ENCODE measurements at places on chromosomes 2 and 18.

DNA sequence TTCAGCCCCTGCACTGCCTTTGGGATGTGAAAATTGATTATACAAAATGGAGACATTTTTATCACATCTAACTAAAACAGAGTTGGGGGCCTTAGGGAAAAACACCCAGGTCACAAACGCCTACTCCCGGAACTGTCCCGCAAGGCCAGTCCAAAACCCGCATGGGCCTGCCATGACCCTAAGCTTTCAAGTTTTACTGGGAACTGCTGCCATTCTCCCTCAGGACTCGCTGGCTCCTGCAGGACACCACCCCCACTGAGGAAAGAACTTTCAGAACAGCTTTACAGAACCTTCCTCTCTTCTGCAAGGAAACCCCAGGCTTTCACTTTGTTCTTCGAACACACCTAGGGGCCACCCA lies 320.4 kb upstream of the HS6ST1 start:
- no peak for DNase-seq

- no peak for DNase-seq
Measured at GRCh38 chr2:29614295-29614830, 307.0 kb downstream of the ALK start.

DNA sequence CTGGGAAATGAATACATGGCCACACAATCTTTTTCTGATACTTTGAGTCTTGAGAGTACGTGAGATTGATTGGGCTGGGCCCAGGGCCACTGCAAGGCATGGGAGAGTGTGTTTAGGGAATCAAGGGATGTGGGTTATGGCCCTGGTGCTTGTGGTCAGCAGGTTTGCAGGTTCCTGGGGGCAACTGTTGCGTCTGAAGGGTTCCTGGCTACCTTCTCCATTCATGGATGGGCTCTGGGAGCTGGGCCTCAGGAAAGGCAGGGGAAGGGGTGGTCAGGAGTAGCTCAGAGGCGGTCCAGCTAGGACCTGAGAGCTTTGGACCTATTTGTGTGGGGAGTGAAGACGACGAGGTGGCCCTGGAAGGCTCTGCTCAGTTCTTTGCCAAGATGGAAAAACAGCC lies 8.4 kb upstream of the ZAP70 start:
- DNase-seq, result no peak

GRCh38 chr2:48508461-48509124 lies 21.4 kb upstream of the STON1 start:
- no peak for DNase-seq

DNA sequence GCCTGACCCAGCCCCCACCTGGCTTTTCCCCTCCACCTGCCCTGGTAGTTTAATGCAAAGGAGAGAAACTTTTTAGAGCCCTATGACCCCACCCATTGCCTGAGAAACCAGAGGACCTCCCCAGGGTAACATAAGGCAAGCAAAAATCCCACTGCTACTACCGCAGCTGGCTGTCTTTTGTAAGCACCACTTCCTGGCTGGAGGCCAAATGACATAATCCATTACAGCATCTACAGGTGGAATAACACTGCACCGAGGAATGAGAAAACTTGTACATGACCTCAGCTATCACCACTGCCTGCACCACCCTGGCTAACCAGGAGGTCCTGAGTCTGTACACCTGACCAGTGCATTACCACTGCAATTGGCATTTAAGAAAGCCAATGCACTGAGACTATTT lies 149.6 kb upstream of the GALNT5 start:
- no peak for DNase-seq

GRCh38 chr2:13745330-13745729 lies 887.2 kb upstream of the LRATD1 start:
- DNase-seq, result no peak

GRCh38 chr2:213290501-213290900 lies 6.2 kb downstream of the SPAG16 start:
- no peak for DNase-seq

GRCh38 chr2:27322301-27322765 lies 564 bp downstream of the MPV17 start:
- peak; percentile 9 for DNase-seq

DNA sequence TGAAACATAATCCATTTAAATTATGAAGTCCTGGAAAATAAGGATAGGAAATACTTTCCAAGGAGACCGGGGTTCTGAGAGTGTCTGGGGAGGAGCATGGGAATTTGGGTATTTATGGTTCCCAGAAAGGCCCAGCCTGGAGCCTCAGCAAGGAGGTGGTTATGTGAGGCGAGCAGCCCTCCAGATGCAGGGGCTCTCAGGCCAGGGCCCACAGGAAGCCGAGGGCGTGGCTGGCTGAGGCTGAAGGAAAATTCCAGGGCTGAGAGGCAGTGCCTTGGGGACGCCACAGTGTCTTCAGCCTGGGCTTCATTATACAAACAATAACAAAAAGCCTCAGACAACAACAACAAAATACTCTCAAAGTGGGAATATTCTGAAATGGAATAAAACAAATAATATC lies 86.9 kb upstream of the SERPINE2 start:
- no peak for DNase-seq

DNA sequence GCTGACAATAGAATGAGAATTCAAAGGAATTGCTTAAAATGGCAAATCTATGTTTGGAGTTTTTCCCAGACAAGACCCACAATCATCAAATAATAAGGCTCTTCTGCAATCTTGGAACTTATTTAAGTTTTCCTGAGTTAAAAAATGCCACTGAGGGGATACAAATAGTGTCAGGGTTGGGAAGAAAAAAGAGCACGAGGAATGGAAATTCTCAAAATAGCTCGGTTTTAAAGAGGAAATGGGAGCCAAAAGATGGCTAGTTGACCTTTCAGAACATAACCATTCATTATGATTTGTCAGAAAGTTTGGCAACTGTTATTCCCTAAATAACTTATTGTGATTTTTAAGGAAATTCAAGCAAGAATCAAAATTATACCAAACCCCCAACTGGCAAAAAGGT lies 127.7 kb downstream of the RAPGEF4 start:
- no peak for DNase-seq

GRCh38 chr2:207041786-207042554 lies 102.7 kb downstream of the CPO start:
- no peak for DNase-seq

DNA sequence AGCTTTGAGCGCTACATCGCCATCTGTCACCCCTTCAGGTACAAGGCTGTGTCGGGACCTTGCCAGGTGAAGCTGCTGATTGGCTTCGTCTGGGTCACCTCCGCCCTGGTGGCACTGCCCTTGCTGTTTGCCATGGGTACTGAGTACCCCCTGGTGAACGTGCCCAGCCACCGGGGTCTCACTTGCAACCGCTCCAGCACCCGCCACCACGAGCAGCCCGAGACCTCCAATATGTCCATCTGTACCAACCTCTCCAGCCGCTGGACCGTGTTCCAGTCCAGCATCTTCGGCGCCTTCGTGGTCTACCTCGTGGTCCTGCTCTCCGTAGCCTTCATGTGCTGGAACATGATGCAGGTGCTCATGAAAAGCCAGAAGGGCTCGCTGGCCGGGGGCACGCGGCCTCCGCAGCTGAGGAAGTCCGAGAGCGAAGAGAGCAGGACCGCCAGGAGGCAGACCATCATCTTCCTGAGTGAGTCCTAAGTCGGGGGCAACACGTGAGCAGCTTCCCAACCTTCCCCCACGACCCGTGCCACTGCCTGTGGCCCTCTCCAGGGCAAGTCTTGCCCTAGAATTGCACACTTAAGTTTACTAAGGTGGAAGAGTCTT lies 928 bp downstream of the GPR39 start:
- DNase-seq, result no peak

DNA sequence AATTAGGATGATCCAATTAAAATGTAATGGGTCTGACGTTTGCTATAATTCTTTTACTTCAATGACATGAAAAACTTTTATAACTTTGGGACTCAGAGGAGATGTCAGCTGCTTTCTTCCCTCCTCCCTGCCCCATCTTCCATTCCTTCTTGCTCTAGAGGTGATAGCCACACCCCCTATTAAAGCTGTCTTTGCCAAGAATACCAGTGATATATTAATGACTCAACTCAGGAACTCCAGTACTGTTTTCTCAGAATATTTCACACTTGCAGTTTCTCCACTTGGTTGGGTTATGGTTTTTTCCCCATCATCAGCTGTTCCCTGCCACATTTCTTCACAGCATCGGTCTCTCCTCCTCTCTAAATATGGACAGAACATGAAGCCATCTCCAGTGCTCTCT lies 184.0 kb downstream of the KCNE4 start:
- DNase-seq, result no peak

DNA sequence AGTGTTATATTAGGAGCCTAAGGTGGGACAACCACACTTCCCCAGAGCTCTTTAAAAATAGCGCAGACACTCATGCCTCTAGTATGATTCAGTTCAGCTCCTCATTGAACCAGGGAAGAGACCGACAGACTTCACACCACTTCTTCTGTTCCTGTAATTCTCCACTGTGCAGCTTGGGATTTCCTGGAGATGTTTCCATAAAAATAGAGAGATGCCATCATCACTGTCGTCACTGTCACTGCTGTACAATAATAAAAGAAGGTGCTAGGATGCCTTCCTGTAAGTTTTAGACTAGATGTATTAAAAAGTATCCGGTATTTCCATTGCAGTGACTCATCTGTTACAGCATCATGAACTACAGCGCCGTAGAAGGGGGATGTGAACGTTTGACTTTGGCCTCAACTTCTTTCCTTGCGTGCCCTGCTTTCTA lies 110.9 kb downstream of the FAM210A start:
- DNase-seq, result no peak

GRCh38 chr2:60643747-60644146 lies 90.3 kb upstream of the BCL11A start:
- no peak for DNase-seq

- peak; percentile 83 for DNase-seq
Measured at GRCh38 chr2:15142069-15142689, 419.0 kb downstream of the NBAS start.

DNA sequence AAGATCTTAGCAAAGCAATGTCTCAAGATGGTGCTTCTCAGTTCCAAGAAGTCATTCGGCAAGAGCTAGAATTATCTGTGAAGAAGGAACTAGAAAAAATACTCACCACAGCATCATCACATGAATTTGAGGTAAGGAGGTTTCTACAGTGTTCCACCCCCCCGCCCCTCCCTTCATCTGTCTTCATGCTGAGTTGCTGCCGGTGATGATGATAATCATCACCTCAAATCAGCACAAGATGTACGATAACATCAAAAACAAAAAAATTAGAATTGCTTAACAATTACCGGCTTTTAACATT lies 14.6 kb downstream of the UGP2 start:
- DNase-seq, result peak; percentile 37

GRCh38 chr2:56109994-56110393 lies 73.8 kb upstream of the CCDC85A start:
- no peak for DNase-seq

DNA sequence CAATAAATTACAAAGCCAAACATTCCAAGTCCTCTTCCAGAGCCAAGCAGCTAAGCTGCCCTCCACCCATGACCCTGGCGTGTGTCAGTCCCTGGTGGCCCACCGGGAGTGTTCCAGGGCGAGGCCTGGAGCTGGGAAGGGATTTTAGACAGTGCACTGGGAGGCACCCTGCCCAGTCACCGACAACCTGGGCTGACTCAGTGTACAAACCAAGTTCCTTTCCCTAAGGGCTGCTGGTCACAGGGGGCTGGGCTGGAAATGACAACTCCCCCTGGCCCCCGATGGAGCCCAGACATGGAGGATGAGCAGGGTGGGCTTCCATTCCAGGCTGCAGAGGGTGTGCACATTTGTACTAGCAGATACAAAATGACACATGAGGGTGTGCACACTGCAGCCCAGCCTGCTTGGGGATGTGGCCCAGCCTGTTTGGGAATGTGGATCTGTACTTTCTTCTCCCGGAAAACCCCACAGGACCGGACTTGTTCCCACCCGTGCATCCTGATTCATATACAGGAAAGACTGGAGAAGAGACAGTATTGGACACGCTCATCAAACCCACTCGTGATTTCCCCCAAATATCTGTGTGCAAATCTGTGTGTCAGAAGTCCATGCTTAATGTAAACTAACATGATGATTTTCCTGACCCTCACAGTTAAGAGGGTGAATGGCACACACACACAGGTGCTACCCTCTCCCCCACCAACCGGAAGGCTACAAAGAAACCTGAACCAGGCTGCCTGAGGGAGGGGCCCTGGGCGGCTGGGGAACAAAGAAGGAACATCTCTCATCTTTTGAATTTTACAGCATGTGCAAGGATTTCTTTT lies 58.9 kb downstream of the NDUFA10 start:
- DNase-seq, result no peak

- no peak for DNase-seq
Measured at GRCh38 chr2:64157792-64158191, 13.6 kb upstream of the PELI1 start.

- DNase-seq, result no peak
Measured at GRCh38 chr2:237341872-237342271, 72.1 kb downstream of the COL6A3 start.

GRCh38 chr2:190780594-190780993 lies 100.0 kb upstream of the GLS start:
- no peak for DNase-seq

- DNase-seq, result no peak
Measured at GRCh38 chr18:78611869-78612268, 367.7 kb upstream of the SALL3 start.

DNA sequence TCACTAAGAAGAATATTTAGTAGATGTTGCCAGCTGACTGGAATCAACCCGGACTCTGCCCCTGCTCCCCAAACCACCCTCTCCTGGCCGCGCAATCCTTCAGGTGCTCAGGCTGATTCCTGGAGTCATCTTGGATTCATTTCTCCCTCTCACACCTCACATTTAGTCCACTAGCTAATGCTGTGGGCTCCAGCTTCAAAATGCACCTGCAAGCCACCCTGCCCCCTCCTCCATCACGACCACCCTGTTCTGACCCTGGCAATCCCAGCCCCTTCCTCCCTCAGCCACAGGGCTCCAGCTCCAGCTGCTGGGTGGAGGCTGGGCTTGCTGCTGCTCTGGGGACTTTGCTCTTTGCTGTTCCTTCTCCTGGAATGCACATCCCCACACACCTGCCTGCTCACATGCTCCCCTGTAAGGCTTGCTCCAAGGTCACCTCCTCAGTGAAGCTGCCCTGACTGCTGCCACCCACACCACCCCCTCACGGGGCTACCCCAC lies 61.3 kb upstream of the SH3RF3 start:
- DNase-seq, result no peak

- no peak for DNase-seq
Measured at GRCh38 chr2:120346026-120346666, at the start of gene INHBB. Gene INHBB (plus strand): TSS chr2:120346136. CDS start chr2:120346189, 53 bp downstream.

DNA sequence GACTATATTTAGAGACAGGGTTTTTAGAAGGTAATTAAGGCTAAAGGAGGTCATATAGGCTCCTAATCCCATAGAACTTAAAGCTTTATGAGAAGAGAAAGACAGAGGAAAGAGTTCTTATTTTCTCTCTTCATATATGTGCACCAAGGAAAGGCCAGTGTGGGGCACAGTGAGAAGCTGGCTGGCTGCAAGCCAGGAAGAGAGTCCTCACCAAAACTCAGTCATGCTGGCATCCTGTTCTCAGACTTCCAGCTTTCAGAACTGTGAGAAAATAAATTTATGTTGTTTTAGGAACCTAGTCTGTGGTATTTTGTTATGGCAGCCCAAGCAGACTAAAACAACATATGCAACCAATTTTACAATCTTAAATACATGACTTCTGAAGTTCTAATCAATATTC lies 31.5 kb upstream of the ATIC start:
- no peak for DNase-seq

GRCh38 chr18:37393945-37394609 lies 171.5 kb downstream of the CELF4 start:
- DNase-seq, result no peak

GRCh38 chr2:98859323-98859722 lies 76.7 kb downstream of the CRACDL start:
- DNase-seq, result no peak

Data from stimulated activated CD4-positive, alpha-beta T cell treated with anti-CD3 and anti-CD28 coated beads, Interleukin-4, amount 100 ng/mL, for 24 hours (primary cell).